ENCODE measurements at places on chromosomes 2 and 18.

DNA sequence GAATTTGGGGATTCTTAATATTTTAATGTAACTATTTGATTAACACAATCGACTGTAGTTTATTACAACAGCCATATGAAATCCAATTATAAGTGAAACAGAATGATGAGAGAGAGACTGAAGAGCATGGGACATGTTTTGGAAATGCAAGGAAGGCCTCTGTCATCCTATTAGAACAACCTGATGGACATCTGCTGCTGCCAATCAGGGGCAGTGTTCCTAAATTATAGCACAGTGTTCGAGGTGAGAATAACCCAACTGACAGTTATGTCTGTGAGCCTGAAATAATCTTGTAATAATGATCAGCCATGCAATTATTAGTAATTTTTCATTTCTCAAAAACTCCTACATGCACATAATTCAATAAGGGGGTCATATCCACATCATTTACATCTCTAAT lies 73.6 kb downstream of the CCDC141 start:
- DNase-seq, result no peak

GRCh38 chr2:6181926-6182325 lies 489.7 kb downstream of the SOX11 start:
- no peak for DNase-seq

GRCh38 chr18:67385455-67385854 lies 131.1 kb downstream of the DSEL start:
- DNase-seq, result peak; percentile 55

GRCh38 chr2:189267925-189268579 lies 88.5 kb upstream of the COL5A2 start:
- DNase-seq, result no peak

GRCh38 chr18:68121308-68121707 lies 593.6 kb downstream of the TMX3 start:
- no peak for DNase-seq

- DNase-seq, result no peak
Observed at GRCh38 chr2:206940546-206940945, 1.2 kb downstream of the CPO start.

- no peak for DNase-seq
Observed at GRCh38 chr2:210180477-210180876, 9.3 kb upstream of the KANSL1L start.

DNA sequence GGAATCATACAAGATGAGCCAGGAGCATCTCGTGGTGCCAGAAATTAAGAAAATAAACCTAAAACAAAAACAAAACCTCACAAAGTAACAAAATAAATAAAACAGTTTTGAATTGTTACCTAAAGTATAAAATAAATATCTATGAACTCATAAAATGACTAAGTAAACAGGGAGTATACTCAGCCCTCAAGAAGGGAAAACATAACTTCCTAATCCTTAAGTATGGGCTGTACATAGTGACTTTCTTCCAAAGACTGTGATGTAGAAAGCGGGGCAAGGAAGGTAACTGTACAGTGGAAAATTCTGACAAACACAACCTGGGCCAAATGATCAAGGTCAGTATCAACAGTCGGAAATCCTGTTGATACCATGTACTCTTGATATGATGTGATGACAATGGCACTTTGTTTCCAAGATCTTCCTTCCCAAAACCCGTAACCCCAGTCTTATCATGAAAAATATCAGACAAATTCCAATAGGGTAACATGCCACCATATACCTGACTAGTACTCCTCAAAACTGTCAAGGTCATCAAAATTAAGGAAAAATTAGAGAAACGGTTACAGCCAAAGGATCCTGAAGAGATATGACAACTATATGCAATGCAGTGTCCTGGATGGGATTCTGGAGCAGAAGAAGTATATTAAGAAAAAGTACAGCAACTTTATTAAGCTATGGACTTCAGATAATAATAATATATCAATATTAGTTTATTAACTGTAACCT lies 76.0 kb upstream of the XIRP2 start:
- no peak for DNase-seq

GRCh38 chr2:148866091-148866490 lies 8.9 kb upstream of the KIF5C start:
- no peak for DNase-seq

DNA sequence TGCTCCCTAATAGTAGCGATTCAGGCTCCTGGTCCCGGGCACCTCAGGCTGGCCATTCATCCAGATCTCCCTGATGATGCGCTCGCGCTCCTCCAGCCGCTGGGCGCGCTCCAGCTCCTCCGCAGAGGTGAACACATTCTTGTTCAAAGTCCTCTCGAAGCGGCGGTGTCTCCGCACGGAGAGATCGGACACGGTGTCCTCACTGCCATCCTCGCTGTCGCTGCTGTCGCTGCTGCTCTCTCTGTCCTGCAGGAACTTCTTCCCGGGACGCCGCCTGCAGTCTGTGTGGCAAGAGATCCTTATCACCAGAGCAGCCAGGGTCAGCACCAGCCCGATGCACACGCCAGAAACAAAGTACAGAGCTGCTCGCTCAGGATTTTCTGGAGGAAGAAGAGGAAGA lies 67.5 kb downstream of the EVA1A start:
- peak; percentile 67 for DNase-seq

GRCh38 chr2:220684099-220684498 lies 888.0 kb downstream of the EPHA4 start:
- no peak for DNase-seq

- DNase-seq, result no peak
Observed at GRCh38 chr18:20971886-20972267, 139.7 kb downstream of the ROCK1 start.

DNA sequence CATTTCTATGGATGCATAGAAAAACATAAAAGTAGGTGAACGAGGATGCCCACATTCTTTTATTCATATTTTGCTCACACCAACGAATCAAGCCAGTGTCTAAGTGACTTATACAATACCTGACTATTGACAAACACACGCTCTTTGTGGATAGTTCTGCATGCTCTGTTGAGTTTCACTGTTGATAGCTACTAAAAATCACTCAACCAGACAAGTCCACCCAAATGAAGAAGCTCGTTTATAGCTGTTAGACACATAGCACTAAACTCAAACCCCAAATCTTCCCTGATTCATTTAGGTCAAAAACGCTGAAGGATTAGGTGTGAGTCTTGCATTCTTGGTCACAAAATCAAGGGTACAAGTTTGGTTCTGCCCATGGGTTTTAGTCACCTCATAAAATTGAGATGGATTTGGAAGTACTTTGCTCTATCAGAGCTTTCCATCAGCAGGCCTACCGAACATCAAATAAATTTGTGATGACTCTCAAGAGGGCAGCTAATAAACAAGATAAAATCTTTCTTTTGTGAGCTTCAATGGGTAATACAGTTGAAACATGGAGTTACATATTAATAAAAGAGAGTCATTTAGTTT lies 92.7 kb upstream of the ETAA1 start:
- DNase-seq, result no peak

GRCh38 chr2:240252191-240252871 lies 111.9 kb upstream of the OTOS start:
- peak; percentile 51 for DNase-seq

- no peak for DNase-seq
Observed at GRCh38 chr2:64718250-64718885, 64.7 kb upstream of the SERTAD2 start.

GRCh38 chr2:161424891-161425727 lies 9.0 kb downstream of the TBR1 start:
- no peak for DNase-seq

- DNase-seq, result no peak
Observed at GRCh38 chr18:76643996-76644395, 149.0 kb upstream of the ZNF516 start.

DNA sequence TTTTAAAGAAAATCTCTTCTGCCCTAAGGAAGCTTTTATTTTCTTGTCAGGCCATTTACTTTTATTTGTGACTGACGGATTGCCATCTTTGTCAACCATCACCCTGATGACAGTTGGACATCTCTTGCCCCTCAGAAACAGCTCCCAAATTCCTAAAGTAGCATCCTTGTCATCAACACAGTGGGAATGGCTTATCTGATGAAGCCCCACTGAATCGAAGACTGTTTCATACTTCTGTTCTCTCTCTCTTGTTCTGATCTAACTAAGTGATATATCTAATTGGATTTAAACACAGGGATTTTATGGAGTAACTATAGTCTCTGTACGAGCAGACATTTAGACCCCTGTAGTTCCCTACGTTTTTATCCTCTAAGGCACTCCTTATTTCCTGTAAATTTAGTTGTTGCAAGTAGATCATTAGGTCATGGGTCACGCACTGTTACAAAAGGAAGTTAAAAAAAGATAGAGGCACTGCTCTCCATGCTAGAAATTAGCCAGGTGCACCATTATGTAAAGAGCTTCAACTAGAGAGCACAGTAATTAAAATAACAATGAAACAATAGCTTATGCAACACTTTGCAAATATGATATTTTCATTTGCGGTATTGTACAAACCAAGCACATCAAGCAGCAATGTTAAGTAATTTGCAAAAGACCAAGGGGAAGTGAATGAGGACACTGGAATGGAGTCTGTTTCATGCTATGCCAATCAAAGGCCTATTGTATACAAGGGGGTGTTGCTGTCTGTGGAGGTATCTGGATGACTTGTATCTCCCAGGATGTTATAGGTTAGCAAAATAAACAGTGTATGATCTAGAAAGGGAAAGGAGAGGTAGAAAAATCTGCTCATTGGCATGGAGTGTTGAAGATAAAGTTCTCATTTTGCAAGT lies 284.7 kb downstream of the LRRTM1 start:
- no peak for DNase-seq

DNA sequence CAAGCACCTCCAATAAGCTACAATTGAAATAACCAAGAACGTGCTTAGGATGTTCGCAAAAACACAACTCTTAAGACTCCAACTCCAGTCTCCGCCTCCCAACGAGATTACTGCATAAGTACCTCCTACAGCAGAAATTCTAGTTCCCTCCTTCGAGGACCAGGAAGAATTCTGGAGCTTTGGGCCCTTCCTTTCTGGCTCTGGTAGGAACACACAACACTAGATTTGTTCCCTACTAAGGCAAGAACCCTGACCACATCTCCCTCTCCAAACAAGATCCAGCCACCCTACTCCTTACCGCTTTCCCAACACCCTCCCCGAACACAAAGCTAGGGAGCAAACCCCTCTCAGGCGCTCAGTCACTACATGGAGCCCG lies 721 bp downstream of the ADAM17 start:
- DNase-seq, result peak; percentile 65

GRCh38 chr2:240687045-240687740 lies 4.5 kb upstream of the AQP12A start:
- peak; percentile 40 for DNase-seq

GRCh38 chr2:28269019-28269784 lies 123.5 kb upstream of the FOSL2 start:
- peak; percentile 90 for DNase-seq

DNA sequence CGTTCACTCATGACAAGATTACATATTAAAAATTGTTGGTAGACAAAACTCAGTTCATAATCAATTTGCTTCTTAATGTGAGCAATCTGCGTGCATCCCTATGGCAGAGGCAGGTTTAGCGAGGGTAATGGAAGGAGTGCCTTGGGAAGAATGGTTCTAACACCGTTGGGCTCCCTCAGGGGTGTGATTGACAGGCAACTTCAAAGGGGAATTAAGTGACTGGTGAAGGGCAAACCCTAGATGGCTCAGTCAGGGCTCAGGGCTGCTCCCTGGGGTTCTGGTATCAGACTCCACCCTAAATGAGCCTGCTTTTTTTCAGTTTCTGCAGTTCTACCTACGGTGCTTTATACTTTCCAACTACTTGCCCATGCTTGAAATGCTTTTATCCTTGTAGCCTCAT lies 419.5 kb upstream of the CELF4 start:
- no peak for DNase-seq

- no peak for DNase-seq
Observed at GRCh38 chr2:180707175-180707883, 273.1 kb upstream of the UBE2E3 start.

DNA sequence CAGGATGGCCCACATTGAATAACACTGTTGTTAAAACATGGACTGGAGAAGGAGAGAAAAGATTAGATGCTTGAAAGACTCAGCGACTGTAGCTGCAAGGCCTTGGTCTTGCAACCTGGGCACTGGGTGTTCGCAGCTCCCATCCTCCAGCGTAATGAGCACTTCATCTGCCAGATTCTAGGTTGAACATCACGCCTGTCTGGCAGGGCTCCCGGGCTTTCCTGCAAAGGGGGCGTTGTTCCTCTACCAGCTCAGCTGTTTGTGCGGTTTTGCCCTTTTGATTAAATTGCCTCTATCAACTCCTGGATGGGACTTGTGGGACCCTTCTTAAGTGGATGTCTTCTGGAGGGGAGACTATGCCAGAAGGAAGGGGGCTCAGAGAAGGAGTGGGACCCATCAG lies 215.4 kb downstream of the KLHL29 start:
- DNase-seq, result no peak

GRCh38 chr2:11748861-11749645 lies 2.6 kb downstream of the LPIN1 start:
- DNase-seq, result no peak

DNA sequence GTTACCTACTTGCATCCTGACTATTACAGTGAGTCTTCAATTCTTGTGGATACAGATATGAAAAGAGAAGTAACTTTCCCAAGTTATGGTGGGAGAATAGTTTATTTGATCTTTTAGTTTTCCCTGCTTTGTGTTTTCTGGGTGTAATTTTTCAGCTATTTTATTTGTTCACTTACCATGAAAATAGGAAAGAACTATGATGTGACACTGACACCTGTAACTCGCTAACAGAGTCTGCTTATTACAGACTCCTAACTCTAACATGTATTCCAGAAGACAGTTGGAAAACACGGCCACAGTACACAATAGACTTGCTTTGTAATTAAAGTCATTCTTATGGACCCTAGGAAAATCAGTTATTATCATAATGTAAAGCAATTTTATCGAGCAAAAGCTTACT lies 323.2 kb downstream of the LRRTM1 start:
- DNase-seq, result no peak

DNA sequence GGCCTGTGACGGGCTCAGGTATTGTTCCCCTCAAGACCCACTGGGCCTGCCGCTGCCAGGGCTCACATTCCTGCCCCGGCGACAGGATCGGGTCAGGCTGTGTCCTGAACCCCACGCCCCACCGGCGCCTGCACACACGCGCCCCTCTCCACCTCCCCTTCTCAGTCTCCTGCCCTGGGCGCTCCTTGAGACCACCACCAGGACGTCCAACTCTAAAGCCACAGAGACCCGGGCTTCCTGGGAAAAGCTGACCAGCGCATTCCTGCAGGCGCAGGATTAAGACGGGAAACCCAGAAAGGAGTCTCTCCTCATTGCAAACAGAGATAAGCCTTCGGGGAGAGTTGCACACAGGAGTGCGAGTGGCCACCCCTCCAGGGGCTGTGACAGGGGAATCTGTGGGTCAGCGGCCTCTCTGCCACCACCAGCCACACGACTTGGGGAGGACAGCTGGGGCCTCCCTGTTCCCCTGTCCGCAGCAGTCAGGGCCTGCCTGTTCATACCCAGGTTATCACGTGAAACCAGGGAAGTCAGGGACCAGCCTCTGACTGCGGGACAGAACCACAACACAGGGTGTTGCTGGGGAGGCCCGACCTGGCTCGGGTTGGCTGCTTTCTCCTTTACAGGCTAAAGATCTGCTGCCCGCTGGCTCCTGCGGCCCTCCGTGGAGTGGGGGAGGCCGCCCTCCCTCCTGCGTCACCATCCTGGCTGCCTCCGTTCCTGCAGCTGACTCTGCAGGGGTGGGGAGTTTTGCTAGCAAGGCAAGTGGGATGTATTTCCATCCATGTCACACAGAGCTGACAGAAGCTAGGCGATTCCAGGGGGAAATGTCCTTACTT lies 88.8 kb downstream of the ZCCHC2 start:
- DNase-seq, result no peak

Data from islet precursor cell (in vitro differentiated cells).